ENCODE measurements at places on chromosomes 2 and 18.

DNA sequence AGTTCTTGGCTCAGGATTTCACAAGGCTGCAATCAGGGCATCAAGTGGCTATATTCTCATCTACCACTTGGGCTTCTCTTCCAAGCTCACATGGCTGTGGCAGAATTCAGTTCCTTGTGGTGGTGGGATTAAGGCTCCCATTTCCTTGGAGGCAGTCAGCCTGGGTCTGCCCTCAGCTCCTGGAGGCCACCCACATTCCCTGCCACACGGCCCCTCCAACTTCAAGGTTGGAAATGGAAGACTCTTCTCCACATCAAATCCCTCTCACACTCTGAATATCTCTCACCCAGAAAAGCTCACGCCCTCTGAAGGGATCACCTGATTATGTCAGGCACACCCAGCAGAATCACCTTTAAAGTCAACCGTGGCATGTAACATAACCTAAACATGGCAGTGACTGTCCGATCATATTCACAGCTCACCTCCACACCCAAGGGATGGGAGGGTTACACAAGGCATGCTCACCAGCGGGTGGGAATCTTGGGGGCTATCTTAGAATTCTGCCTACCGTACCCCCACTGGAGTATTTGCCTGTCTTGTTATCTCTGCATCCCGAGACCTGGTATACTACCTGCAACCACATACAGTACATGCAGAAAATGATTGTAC, 256.2 kb upstream of the KLHL29 start:
- DNase-seq: no peak

- DNase-seq: no peak
These were observed 8.6 kb upstream of the ME2 start for GRCh38 chr18:50870138-50870845.

GRCh38 chr2:145503511-145503910, 983.6 kb upstream of the ZEB2 start:
- no peak for DNase-seq

DNA sequence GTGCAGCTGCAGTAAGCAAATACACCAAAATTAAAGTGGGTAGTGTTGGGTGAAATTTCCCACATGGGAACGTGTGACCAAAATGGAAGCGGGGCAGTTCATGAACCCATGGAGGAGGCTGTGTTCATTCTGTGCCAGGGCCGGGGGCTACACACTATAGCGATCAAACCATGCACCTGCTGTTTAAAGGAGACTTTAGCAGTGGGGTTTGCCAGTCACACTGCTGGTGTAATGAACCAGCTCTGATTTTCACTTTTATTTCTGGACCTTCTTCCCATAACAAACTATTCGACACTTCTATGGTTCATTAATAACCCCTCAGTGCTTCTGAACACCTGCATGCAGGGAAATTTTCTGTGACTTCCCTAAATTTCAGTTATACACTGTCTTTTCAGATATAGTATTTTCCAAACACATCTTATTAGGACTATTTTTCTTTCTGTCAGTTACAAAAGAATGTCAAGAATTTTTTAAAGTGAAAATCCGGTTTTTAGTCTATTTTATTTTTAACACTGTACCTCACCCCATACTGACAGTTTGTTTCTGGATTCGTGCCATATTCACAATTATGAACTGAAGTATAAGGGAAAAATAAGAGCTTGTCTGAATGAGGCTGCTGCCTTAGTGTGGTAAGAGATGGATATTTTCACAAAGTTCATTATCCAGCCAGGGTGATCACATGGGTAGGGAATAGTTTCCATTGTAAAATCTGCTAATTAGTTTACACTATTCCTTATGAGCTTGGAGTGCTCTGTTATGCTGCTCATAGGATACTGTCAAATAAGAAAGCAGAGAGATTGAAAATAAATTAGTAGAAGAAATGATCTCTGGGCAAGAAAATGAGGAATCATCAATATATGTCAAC, 111.3 kb upstream of the CAVIN2 start:
- no peak for DNase-seq

- no peak for DNase-seq
These were observed 607 bp upstream of the UBE2F start for GRCh38 chr2:237966250-237966564.

DNA sequence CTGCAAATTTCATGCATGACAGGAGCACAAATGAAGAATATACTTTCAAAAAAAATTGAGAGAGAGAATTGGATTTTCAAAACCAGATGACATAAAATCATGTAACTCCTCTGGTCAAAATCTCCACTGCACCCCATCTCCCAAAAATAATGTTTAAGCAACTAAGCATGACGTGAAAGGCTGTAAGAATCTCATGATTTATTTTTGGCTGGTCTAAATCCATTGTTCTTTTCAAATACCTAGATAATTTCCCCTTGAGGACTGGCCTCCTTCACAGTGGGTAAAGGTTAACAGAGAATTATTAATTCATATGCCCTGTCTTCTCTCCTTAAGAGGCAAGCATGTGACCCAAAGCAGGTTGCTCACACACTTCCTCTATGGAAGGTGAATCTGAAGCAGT, 101.5 kb upstream of the CCDC195 start:
- no peak for DNase-seq

GRCh38 chr2:99984799-99985515, 157.4 kb downstream of the AFF3 start:
- no peak for DNase-seq

GRCh38 chr2:28721601-28722191, 29.9 kb upstream of the PPP1CB start:
- DNase-seq: no peak

GRCh38 chr2:11955884-11956291, 209.5 kb downstream of the LPIN1 start:
- DNase-seq: no peak

DNA sequence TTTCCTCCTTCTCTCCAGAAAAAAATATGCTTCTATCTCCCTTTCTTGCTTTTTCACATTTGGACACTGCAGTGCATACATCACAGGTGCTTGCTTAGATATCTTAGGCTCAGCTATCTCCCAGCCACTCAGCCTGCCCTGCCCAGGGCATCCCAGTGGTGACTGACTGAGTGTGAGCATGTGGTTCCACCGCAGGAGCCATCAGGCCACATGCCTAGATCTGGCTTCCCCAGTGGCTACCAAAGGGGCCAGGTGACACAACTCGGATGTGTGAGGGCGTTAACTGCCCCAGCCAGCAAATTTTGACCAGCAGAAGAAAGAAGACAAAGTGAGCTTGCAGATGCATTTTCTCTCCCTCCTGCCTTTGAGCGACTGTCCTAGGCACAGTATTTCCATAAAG, 25.5 kb downstream of the SP5 start:
- no peak for DNase-seq

DNA sequence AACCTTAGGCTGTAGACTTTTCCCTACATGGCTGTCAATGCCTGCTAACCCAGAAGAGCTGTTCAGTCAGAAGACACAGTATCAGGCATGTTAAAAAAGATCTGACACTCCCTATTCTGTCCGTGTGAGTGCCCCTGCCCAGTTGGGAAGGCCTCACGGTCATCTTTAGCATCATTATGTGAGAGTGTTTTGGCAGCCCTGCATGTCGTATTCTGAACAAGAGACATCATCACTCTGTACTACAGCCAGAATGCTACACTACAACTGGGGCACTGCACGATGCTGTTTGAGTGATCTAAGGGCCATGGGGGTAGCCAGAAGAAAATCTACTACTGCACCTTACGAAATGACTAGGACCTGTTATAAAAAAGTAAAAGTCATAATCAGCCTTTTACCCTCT, 67.2 kb downstream of the GREB1L start:
- DNase-seq: no peak
